ENCODE measurements at places on chromosomes 6 and 20.

- DNase-seq = no peak
These were observed 40.3 kb downstream of the CDH4 start for GRCh38 chr20:61292391-61292790.

DNA sequence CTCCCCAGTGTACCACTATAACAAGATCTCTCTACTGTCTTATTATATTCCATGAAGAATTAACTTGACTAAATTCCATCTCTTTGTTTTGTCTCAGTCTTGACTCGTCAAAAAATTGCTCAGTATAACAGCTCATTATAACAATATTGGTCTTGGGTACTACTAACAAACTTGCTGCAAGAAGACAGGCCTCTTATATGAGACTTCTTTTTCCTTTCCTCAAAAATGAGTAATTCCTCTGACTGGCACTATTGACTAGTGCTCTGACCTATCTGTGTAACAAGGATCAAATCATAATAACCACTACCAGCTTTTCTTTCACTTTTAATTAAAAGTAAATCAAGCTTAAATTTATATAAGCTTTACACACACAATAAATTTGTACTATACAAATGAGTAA lies 91.3 kb upstream of the THEMIS start:
- no peak for DNase-seq

GRCh38 chr6:130761286-130761685 lies 65.9 kb upstream of the SMLR1 start:
- no peak for DNase-seq

DNA sequence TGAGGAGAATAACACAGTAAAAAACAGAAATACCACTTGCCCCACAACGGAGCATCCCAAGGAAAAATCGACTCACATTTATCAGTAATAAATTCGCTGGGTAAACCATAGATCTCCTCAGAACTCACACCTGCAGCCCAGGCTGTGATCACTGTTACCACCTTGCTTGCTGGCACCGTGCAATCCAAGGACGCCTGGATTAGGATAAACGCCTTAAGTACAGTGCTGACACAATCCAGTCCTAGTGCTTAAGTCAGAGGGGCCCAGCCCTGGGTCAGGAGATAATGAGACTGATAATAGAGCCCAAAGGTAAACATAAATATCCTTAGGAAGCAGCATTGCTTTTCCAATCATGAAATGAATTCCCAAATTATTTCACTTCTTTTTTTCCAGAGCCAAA lies 62.5 kb downstream of the EPB41L2 start:
- DNase-seq = no peak

DNA sequence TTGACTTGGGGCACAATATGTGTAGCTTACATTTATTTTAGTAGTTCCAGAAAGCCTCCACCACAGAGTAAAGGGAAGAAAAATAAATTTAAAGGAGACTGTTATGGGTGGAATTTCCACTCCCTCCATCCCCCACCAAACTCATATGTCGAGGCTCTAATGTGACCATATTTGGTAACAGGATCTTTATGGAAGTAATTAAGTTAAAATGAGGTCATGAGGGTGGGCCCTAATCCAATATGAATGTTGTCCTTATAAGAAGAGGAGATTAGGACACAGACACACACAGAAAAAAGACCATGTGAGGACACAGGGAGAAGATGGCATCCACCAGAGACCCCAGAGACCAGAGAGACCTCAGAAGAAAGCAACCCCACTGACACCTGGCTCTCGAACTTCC lies 189.7 kb downstream of the EDN1 start:
- DNase-seq = no peak

GRCh38 chr20:48970681-48971365 lies 49.3 kb downstream of the ARFGEF2 start:
- no peak for DNase-seq

DNA sequence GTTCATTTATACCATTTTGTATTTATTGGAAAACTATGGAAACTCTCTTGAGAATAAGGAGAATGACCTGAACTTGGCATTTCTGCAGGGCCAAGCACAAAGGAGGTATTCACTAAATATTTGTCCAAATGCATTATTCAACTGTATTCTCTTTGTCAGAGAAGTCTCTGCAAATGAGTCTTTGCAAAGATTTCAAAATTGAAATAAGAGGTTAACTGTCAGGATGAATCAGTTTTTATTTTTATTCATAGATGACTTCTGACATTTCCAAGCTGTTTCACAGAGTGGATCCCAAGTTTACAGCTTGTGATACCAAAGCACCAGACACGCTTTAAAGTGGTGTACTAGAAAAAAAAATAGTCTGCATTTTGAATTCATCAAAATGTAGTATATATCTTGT lies 131.6 kb downstream of the UTRN start:
- no peak for DNase-seq

- no peak for DNase-seq
These were observed 49.8 kb upstream of the SSTR4 start for GRCh38 chr20:22985239-22985778.

DNA sequence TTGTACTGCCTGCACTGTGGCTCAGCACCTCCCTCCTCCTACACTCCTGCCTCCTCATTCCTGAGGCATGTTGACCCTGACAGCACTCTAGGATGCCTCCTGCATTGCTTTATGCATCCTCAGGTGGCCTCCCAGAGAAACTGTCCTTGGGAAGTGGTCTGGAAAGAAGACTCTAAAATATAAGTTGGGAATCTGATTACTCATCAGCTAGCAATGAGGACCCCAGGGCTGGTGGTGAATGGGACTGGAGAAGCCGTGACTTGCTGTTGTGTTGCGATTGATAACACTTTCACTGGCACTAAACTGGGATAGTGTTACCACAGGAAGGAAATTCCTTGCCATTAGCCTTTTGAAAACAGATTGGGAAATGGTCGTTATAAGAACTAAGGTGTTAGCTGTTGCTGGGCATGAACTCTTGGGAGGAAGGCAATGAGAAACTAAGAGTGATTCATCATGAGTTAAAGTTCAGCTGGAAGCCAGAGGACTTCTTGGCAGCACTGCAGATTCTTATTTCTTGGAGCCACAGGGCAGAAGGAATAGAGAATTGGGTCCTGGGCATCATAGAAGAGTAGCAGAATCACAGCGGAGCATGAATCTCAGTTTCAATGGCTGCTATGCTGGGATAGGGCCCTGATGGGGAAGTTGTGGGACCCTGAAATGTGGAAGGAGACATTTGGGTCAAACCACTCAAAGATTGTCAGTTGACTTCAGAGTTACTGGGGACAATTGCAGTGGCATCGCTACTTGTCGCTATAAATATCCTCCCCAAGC lies 10.1 kb upstream of the SIRPD start:
- no peak for DNase-seq
